ENCODE measurements at places on chromosomes 11 and 22.

DNA sequence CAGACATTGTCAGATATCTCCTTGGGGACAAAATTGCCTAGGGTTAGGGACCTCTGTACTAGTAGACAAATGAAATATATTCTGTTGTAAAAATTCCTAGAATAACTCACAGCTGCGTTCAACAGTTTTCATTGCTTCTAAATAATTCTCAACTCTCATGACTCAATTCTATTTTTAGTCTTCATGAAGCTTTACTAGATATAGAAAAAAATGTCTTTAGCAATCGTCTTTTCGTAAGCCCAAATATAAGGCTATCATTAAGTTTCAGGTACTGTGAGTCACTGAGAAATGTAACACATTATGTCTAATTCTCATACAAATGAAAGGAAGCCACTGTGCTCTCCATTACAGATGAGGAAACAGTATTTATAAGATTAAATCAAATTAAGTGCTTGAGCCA is 6.4 kb downstream of the MMP12 start:
- DNase-seq = no peak

DNA sequence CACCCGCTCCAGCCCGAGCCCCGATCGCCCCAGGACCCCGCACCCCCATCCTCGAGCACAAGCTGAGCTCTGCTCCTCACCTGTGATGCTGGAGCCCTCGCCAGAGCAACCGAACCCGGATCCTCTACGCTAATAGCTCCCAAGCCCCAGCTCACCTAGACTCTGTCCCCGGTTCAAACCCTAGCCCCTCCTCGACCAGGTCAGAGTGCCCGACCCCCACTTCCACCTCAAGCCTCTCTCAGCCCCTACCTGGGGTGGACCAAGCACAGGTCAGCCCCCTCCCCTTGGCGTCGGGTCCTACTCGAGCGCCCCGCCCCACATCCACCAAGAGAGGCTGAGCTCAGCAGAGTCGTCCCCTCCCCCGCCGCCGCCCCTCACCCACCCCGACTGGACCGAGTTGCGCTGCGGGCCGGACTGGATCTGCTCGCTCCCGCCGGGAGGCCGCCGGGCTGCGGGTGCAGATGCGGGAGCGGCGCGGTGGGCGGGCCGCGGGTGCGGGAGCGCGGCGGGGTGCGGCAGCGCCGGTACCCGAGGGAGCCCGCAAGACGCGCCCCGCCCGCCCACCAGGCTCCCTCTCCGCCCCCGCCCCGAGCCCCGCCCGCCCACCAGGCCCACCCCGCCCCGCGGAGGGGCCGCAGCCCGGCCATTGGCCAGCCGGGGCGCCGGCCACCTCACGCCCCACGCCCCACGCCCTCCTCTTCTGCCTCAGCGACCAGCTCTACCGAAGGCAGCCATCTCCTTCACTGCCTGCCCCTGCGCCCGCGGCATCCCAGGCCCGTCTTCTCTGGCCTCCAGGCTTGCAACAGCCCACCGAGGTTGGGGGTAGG is 577 bp upstream of the DKK3 start:
- DNase-seq = no peak

GRCh38 chr11:133830931-133831907 is 14.1 kb downstream of the SPATA19 start:
- no peak for DNase-seq

DNA sequence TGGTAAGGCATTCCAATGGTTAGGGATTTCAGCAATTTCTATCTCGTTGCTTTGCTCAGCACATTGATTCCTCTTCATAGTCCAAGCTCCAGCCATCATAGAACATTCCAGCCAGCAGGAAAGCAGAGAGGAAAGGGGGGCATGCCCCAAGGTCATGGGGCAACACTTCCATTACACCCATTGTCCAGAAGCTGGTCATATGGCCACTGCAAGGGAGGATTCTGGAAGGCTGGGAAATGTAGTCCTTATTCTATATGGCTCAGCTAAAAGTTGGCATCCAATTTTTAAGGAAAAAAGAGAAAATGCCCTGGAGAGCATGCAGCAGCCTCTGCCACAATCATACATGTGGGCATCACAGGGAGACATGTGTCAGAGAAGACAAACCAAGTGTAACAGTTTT is 47.1 kb upstream of the RCN1 start:
- DNase-seq = no peak

- DNase-seq = no peak
Observed at GRCh38 chr11:44799012-44799411, 72.2 kb downstream of the TSPAN18 start.

Data from NCI-H2171 treated with DMSO at 0.1 percent for 48 hours (cell line).